Skin of body (tissue), 3 donors: ENCODE measurements at places on chromosomes 13 and 19. TPM values are rescaled to one million over a fixed set of nuclear protein-coding genes. Genes with fewer than 3 reads are reported as not detected.
A peak's percentile ranks its signal among the peaks of the same experiment; 100 is the strongest.

DNA sequence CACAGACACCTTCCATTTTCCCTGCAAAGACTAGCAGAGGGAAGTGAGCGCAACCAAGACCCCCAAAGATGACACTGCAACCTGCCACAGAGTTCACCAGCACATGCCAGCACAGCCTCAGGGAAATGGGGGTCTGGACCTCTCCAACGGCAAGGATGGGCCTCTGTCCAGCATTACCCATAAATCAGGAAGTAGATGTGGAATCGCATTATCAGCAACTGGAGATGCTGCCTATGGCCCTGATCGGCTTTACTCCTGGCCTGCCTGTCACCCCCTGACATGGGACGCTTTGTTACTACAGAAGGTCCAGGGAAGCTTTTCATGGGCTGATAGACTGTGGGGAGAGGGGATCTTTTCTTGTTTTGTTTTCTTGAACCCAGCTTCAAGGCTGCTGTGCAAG is 41.4 kb upstream of the POU2F2 start:
- no peak for DNase-seq

GRCh38 chr19:6648141-6648715 is 21.7 kb downstream of the TNFSF14 start:
- DNase-seq: no peak

GRCh38 chr19:4694211-4694987 is 24.3 kb upstream of the MYDGF start:
- DNase-seq: no peak

- peak; percentile 77 for DNase-seq
Measured at GRCh38 chr19:56840451-56841192, at the start of the genes PEG3 and ZIM2. Gene PEG3, minus strand, starts transcription at chr19:56840726. Its CDS starts 16,071 bp downstream, at chr19:56824655. Gene ZIM2, minus strand, starts transcription at chr19:56840726. Its CDS starts 16,449 bp downstream, at chr19:56824277.

DNA sequence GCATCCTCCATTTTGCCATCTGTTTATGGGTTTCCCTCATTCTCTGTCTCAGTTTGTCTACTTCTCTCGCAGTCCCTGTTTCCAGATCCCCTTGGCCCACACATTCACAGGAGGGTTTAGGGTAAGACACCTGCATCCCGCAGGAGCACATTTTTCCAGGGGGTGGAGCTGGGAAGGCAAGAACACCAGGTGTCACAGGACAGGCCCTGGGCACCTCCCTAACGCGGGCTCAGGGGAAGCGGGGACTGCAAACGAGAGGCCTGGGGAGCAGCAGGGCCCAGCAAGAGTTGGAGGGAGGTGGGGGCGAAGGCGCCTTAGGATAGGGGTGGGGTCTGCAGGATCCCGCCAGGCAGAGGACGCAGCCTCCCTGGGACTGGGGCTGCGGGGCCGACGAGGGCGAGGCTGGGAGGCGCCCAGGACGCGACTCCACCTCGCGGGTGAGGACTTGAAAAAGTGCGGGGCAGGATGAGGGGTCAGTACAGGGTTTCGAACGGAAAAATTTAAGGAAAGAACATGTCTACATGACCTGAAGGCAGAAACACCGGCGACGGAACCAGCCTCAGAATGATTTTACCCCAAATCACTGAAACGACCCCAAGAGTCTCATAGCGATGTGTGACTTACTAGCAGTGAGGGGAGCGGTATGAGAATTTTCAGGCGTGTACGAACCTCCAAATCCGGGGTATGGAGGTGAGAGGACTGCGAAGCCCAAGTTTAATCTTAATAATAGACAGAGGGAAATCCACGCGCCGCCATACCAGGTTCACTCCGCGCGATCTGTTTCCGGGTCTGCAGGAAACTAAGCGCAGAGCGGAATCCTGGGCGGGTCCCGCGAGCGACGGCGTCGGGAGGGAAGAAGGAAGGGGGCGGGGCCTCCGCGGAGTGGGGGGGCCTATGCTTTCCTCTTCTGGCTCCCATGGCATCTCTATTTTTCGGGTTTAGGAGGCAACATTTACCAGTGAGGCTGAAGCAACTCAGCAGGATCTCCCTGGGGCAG is 7.1 kb upstream of the ERVV-2 start:
- no peak for DNase-seq

DNA sequence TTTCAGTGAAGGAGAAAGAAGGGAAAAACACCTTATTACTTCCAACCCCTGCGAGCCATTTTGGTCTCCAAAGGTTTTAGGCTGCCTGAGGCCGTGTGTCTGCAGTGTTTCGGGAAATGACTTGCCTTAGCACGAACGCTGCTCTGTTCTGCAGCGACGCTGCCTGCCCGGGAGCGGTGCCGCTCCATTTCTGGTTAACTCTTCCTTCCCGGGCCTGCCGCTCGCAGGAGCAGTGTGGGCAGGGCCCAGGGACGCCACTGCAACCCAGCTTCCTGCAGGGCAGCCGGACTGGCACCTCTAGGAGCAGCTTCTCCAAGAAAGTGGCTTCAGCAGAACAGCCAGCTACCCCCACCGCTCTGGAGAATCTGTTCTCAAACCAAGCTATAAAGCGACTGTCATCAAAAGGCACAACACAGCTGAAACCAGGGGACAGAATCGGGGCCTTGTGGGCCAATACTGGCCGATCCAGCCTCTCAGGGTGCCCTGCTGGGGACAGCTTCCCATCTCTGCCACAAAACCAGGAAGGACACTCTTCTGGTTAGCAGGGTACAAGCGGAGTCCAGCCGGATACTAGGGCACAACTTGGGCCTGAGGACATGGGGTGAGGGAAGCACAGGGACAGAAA is 72.2 kb downstream of the KCTD15 start:
- DNase-seq: peak; percentile 54

GRCh38 chr19:34982275-34982674 is 17.8 kb upstream of the GRAMD1A start:
- DNase-seq: no peak

DNA sequence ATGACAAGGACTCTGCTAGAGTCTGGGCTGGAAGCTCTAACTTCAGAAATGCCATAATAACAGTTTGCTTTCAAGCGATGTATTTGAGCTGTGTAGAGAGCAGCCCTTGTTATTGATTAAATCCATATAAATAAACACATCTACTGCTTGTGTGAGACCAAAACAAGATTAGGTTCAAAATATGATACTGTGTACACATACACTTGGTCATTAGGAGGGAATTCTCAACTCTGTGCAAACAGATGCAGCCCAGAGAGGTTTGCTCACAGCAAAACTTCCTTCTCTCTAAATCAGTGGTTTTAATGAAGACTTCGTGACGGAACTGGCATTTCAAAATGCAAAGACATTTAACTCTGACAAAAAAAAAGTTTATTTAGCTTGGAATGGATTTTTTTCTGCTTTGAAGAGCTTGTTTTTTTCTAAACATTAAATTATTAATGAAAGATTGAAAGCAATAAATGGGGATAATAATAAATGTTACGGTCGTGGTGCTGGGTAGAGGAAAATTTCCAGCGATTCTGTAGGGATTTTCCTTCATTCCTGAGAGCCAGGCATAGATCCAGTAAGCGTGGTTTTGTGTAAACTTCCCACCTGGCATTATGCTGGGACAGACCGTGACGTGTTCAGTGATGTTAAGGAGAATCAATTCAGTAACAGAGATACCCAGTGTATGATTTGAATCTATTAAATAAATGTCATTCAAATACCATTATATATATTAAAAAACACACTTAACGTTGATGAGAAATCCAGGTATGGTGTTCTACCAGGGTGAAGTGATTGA is 213.7 kb downstream of the TEX29 start:
- no peak for DNase-seq

DNA sequence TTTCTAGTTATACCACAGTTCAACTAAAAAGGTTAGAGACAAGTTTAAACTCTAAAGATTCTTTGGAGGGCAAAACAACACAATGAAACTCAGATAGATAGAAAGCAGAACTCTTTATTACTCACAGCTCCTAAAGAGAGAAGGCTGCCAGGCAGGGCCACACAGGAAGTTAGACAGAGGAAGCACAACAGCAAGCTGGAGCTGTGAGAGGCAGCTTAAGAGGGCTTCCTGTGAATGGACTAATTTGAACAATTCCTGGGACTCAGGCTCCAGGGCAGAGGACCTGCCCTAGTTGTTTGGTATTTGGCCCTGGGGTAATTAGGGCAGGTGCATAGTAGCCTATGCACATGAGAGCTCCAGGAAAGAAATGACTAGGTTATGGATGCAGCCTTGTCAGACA is 803.6 kb downstream of the DIAPH3 start:
- DNase-seq: no peak

DNA sequence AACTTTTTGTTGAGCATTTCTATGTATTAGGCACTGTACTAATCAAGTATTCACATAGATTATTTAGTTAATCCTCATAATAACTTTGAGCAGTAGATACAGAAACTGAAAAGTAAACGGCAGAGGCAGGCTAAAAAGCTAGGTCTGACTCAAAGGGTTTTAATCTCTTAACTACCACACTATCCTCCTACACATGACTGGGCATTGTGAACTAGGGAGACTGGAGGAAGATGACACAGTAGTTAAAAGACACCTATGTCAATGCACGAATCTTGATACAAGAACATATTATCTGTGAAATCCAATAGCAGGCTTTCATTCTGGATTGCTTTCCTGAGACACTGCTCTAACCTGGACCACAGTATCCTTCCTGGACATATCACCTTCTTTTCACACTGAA is 36.3 kb downstream of the MICU2 start:
- no peak for DNase-seq

DNA sequence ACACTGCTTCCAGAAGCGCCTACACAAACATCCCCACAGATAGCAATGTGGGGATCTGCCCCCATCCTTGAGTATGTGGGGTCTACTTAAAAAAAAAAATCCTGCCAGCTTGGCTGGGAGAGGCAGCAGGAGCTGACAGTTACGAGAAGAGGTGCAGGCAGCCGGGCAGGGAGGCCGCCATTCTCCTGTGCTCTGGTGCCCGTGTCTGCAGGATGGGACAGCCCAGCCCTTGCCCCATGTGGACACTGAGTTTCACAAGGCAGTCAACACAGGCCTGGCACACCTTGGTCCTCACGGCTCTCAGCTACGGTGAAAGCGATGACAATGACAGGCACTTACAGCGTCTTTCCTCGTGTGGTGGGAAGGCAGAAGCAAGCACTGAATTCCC is 24.0 kb downstream of the MPND start:
- DNase-seq: no peak

DNA sequence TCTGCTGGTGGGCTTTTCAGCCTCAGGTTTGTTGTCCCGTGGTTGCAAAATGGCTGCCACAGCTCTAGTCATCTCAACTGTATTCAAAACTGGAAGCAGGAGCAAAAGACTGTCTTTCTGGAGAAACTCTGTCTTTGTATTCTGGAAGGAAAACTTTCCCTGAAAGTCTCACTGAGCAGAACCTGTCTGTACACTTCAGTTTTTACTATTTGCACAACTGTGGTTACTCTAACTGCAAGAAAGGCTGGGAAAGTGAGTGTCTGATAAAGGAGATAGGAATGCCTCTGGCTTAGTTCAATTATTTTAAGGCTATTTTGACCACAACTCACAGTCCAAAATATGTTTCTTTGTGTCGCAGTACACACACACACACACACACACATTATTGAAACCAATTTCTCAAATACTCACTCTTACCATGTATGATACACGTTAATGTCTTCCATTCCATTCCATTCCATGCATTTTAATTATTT is 49.7 kb upstream of the EHD2 start:
- no peak for DNase-seq

DNA sequence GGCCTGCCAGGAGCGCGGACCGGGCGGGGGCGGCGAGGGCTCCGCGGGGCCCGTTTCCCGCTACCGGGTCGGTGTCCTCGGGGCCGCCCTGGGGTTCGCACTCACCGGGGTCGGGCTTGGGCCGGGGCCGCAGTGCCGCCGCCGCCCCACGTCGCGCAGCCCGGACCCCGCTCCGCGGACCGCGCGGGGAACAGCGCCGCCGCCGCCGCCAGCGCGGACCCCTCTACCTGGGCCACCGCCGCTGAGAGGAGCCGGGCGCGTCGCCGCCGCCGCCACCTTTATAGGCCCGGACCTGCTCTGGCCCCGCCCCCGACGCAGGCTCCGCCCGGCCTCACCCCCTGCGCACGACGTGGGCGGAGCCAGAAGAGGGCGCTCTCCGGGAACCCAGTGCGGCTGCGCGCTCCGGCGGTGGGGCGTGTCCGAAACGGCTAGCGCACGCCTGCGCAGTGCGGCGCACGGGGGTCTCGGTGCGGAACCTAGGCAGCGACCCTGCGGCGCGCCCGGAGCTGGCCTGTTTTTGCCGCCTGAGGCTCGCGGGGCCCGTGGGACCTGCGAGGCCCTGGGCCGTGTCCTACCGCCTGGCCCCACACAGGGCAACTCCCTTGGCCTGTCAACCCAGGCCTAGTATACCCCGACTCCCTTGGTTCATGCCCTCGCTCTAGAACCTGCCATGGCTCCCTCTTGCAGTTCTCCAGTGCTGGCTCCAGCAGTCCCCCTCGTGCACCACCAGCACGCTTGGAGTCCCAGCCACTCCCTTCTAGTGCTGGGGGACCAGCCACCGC is at the start of gene MKNK2:
TSS of gene MKNK2 (minus strand) at position 254 of the 782 bp plus-strand sequence. CDS start 393 bp downstream, outside the sequence.
- peak; percentile 88 for DNase-seq

DNA sequence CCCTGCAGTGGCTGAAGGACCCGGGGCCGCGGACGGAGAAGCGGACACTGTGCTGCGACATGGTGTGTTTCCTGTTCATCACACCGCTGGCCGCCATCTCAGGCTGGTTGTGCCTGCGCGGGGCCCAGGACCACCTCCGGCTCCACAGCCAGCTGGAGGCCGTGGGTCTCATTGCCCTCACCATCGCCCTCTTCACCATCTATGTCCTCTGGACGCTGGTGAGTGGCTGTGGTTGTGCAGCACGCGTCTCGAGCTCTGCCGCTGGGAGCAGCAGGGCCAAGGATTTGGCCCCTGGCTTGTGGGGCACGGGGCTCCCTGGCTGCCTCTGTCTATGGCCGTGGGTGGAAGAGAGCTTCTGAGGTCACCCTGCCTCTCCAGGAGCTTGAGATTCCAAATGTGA is 14.1 kb upstream of the HNRNPM start:
- DNase-seq: no peak

- no peak for DNase-seq
Measured at GRCh38 chr13:34464011-34464410, 478.1 kb upstream of the NBEA start.

GRCh38 chr19:18612772-18613588 is at the start of gene TMEM59L:
Gene TMEM59L, plus strand, starts transcription at chr19:18612870. Its CDS starts 89 bp downstream, at chr19:18612959.
- no peak for DNase-seq

DNA sequence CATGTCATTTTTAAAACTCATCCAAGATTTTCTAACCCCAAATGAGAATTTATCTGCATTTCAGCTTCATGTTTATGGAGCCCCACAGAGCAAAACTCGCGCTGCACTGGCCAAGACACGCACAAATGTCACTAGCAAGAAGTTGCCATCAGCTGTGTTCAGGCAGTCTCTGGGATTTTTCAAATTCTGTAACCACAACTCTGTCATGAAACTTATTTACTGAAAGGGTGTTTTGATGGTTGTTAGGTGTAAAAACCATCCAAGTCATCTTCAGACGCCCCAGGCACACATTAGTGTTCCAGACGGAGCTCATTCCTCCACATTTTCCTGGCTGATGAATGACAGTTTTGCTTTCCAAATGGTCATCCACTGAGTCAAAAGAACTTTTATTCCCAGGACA is 63.4 kb downstream of the SLC7A1 start:
- DNase-seq: peak; percentile 65

- DNase-seq: no peak
Measured at GRCh38 chr19:14519860-14520407, 1.7 kb upstream of the DNAJB1 start.

GRCh38 chr19:42442833-42443232 is at the start of gene CXCL17:
Gene CXCL17, minus strand, starts transcription at chr19:42442946. Its CDS starts 114 bp downstream, at chr19:42442832.
- no peak for DNase-seq

GRCh38 chr13:80339912-80340650 is 845 bp downstream of the SPRY2 start:
- DNase-seq: no peak

FAM83E gene
- 2.0 TPM for total RNA-seq

SNAPC2 gene
- 5.6 TPM for total RNA-seq

KLK14 gene
- total RNA-seq: 9.5 TPM

ZFP14 gene
- 11.7 TPM for total RNA-seq

SIGLEC12 gene
- total RNA-seq: not detected

NDUFA3 gene
- 6.8 TPM for total RNA-seq

ZNF529 gene
- total RNA-seq: 18.3 TPM

SULT2A1 gene
- not detected for total RNA-seq

CYP2A7 gene
- total RNA-seq: not detected
